ENCODE measurements at places on chromosomes 4 and X.

- DNase-seq = no peak
Measured at GRCh38 chr4:11342401-11342800, 86.3 kb downstream of the HS3ST1 start.

DNA sequence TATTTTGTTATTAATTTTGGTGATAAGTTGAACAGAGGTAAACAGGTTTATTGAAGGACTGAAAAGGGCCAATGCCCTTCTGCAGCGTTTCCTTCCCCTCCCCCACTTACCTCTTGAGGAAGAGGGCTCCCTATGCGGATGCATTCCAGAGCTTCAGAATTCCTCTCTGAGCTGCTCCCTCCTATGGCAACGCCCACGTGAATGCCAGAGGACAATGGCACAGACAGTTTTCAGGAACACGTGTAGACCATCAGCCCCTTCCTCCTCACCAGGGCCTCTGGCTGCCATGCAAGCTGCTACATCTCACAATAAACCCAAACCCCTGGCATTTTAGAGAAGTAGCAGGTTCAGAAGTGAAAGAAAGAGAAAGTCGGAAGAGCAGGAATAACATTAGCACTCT lies 127.9 kb downstream of the CHRDL1 start:
- no peak for DNase-seq

DNA sequence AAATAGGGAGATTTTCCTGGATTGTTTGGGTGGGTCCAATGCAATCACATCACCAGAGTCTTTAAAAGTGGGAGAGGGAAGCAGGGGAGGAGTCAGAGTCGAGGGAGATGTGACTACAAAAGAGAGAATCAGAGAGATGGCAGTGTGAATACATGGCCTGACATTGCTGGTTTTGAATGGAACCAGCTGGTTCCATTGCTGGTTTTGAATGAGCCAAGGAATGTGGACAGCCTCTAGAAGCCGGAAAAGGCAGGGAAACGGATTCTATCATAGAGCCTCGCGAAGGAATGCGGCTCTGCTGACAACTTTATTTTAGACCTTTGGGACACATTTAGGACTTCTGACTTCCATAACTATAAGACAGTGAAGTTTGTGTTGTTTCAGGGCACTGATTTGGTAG lies 627.0 kb upstream of the HTR2C start:
- no peak for DNase-seq

- DNase-seq = no peak
Measured at GRCh38 chr4:41921476-41921875, 13.8 kb upstream of the TMEM33 start.

DNA sequence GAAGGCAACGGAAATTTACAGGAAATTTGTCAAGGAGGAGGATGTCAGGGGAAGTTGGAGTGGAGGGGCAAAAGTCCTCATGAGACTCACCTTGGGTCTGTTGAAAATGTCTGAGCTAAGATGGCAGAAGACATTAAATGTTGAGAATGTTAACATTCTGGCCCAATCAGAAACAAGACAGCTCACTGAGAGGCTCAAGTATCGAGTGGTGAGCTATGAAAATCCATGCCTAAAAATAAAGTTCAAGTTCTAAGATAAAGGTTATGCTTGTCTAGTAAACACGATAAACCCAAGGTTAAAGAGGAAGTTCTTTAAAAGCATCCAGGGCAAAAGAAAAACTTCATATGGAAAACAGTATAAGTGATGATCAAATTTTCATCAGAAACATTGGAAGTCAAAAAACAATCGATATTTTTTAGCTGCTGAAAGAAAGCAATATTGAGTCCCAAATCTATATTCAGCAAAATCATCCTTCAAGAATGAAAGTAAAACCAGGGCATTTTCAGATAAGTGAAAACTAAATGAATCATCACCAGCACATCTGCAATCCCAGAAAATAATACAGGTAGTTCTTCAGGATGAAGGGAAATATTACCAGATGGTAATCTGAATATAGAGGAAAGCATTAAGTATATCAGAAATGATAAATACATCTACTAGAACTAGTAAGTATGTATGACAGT lies 462.4 kb downstream of the TLL1 start:
- no peak for DNase-seq

Measured in ACHN (cell line).